Inflammatory macrophage (primary cell): ENCODE measurements at places on chromosomes 16 and 17.
A peak's percentile ranks its signal among the peaks of the same experiment; 100 is the strongest.

GRCh38 chr16:10552998-10553491, 27.4 kb downstream of the EMP2 start:
- DNase-seq, result peak; percentile 66

- no peak for DNase-seq
These were observed 54.5 kb downstream of the NKD1 start for GRCh38 chr16:50602531-50603205.

DNA sequence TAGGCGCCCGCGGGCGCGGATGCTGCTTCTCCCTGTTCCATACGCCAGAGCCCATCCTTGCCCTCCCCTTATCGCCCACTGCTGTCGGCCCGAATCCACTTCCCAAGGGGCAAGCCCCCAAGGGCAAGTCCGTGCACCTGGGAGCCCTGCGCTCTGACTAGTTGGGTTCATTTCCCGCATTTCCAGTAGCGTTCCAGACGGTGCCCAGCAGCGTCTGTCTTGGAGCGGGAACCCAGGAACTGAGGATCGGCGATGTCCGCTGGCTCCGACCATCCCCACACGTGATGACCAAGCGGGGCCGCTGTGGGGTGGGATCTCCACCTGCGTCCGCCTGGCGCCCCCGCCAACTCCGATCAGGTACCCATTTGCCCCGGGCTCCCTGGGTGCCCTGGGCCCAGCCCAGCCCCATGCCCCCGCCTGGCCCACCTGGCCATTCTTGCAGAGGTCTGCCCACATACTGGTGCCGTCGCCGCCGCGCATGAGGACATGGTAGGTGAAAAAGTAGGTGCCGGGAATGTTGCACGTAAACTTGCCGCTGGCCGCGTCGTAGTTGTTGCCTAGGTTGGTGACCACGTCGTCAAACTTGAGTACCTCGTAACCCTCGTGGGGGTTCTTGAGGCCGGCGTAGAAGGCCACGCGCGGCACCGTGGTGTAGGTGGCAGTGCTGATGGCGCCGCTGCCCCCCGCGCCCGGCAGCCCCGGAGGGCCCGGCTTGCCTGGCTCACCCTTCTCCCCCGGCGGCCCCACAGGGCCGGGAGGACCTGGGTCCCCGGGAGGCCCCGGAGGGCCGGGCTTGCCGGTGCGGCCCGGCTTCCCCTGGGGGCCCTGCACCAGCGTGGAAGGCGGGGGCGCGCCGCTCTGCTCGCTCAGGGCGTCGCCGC, 837 bp downstream of the C1QL1 start:
- no peak for DNase-seq

- no peak for DNase-seq
These were observed 4.4 kb downstream of the CBX4 start for GRCh38 chr17:79834565-79835469.
